ENCODE measurements at places on chromosomes 2 and 18.

DNA sequence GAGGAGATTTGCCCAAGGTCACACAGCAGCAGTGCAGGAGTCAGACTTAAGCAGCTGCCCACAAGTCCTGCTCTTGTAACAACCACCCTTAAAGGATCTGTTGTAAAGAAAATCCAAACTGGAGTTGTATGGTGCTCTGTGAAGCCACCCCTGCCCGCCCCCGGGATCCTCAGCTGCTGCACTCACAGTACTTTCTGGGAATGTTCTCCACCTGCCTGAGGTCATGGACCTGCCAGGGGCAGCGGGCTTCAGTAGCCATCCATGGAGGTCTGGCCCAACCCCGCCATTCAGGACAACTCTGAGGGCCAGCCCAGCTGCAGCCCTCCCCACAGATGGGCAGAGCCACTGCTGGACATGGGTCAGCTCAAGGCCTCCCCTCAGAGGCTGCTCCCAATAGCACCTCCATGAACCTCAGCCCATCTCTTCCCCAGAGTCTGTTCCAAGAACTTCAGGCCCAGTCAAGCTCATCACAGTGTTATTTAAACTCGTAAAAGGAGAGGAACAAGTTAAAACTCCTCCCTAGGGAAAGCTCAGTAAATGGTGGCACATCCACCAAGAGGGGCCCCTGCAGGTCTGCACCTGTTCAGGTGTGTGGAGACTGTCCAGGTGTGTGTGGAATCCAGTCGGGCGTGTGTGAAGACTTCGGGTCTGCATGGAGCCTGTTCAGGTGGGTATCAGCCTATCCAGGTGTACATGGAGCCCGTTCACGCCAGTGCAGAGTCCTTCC, 39.4 kb upstream of the GPC1 start:
- H3K4me1 ChIP-seq = peaks cover 9% of the 10 kb centered on the region
- no peaks in the 10 kb centered on the region for H3K27me3 ChIP-seq
- H3K36me3 ChIP-seq = no peaks in the 10 kb centered on the region
- H3K4me3 ChIP-seq = no peak overlapping the region

DNA sequence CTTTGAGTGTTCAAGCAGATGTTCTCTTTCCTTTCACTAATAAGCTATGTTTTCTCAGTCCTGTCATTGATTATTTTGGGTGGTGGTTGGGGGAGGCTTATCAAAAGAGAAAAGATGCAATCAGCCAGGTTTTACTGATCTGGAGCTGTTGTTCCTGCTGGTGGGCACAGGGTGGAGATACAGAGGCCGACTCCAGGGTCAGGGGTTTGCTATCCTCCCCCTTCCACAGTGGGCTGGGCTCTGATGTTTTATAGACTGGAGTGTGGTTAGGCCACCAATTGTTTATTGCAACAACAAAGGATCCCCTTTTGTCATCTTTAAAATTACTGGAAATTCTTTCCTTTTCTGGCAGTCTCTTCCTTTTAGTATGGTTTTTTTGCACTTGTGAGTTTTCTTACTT, 120.5 kb downstream of the TANC1 start:
- no peaks in the 10 kb centered on the region for H3K36me3 ChIP-seq
- no peak overlapping the region for H3K27ac ChIP-seq
- H3K4me1 ChIP-seq = peaks cover 19% of the 10 kb centered on the region
- no peak for DNase-seq
- H3K4me3 ChIP-seq = no peak overlapping the region

DNA sequence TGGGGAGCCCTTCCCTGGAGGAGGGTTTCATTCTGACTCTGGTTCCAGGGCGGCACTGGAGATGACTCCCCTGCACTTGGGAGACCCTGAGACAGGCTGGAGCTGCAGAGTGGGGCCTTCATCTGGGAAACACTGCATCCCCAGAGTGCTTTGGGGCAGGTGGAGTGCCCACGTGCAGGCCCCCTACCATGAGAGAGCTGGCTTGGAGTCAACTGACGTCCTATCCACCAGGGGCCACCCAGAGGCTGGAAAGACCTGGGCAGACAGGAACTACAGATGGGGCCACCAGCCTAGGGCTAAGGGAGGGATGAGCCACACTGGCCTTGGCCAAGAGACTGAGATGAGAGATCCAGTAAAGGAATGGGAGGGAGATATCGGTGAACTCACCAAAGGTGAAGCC, 153.8 kb downstream of the ASB1 start:
- H3K27me3 ChIP-seq = peaks cover 2% of the 10 kb centered on the region
- no peaks in the 10 kb centered on the region for H3K4me1 ChIP-seq
- no peaks in the 10 kb centered on the region for H3K36me3 ChIP-seq
- DNase-seq = no peak
- H3K4me3 ChIP-seq = no peak overlapping the region
- H3K27ac ChIP-seq = no peak overlapping the region

- H3K27ac ChIP-seq = no peak overlapping the region
- H3K4me3 ChIP-seq = no peak overlapping the region
- peaks cover 2% of the 10 kb centered on the region for H3K27me3 ChIP-seq
- DNase-seq = no peak
- H3K4me1 ChIP-seq = no peaks in the 10 kb centered on the region
These were observed 119.9 kb upstream of the NDUFV2 start for GRCh38 chr18:8982416-8983183.

- H3K4me1 ChIP-seq = peaks cover 2% of the 10 kb centered on the region
- H3K27ac ChIP-seq = no peak overlapping the region
- no peak for DNase-seq
- H3K36me3 ChIP-seq = peaks cover 42% of the 10 kb centered on the region
- no peaks in the 10 kb centered on the region for H3K27me3 ChIP-seq
- H3K4me3 ChIP-seq = no peak overlapping the region
These were observed 34.6 kb downstream of the PREPL start for GRCh38 chr2:44326548-44327264.

- H3K27ac ChIP-seq = no peak overlapping the region
- no peaks in the 10 kb centered on the region for H3K4me1 ChIP-seq
- no peaks in the 10 kb centered on the region for H3K27me3 ChIP-seq
- DNase-seq = no peak
- no peaks in the 10 kb centered on the region for H3K36me3 ChIP-seq
These were observed 382.1 kb downstream of the OSR1 start for GRCh38 chr2:18976168-18976961.

GRCh38 chr18:24089076-24089475, 49.8 kb upstream of the CABYR start:
- DNase-seq = no peak
- H3K4me3 ChIP-seq = no peak overlapping the region
- H3K4me1 ChIP-seq = peaks cover 6% of the 10 kb centered on the region
- H3K27ac ChIP-seq = no peak overlapping the region
- H3K36me3 ChIP-seq = peaks cover 49% of the 10 kb centered on the region

GRCh38 chr2:152930501-152930900, 212.1 kb downstream of the ARL6IP6 start:
- no peak overlapping the region for H3K4me3 ChIP-seq
- H3K27ac ChIP-seq = no peak overlapping the region
- no peaks in the 10 kb centered on the region for H3K27me3 ChIP-seq
- H3K36me3 ChIP-seq = no peaks in the 10 kb centered on the region
- H3K4me1 ChIP-seq = no peaks in the 10 kb centered on the region

- H3K27me3 ChIP-seq = no peaks in the 10 kb centered on the region
- no peak overlapping the region for H3K4me3 ChIP-seq
- no peaks in the 10 kb centered on the region for H3K36me3 ChIP-seq
- no peak overlapping the region for H3K27ac ChIP-seq
- DNase-seq = no peak
- no peaks in the 10 kb centered on the region for H3K4me1 ChIP-seq
These were observed 65.9 kb downstream of the SOCS6 start for GRCh38 chr18:70354771-70355170.

GRCh38 chr2:196268025-196268424, 96.6 kb upstream of the STK17B start:
- no peaks in the 10 kb centered on the region for H3K36me3 ChIP-seq
- H3K4me3 ChIP-seq = peak overlapping the region; percentile 75
- peak overlapping the region; percentile 75 for H3K27ac ChIP-seq
- H3K27me3 ChIP-seq = no peaks in the 10 kb centered on the region
- DNase-seq = no peak
- H3K4me1 ChIP-seq = peaks cover 48% of the 10 kb centered on the region

DNA sequence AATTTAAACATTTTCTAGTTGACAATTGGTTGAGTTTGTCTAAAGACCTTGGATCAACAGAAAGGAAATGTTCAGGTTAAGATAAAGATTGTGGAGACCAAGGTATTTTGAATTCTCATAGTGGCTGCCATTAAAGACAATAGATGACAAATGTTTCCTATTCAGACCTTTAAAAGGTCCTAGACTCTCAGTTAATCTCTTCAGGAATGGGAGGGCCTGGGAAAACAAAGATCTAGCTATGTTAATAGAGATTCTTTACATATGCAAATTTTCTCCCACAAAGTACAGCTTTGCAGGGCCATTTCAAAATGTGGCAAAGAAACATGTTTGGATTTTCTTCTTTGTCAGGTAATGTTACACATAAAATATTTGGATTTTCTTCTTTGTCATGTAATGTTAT, 403.9 kb downstream of the SPAG16 start:
- H3K4me1 ChIP-seq = no peaks in the 10 kb centered on the region
- no peak overlapping the region for H3K4me3 ChIP-seq
- no peaks in the 10 kb centered on the region for H3K36me3 ChIP-seq
- DNase-seq = no peak

- H3K27ac ChIP-seq = no peak overlapping the region
- no peaks in the 10 kb centered on the region for H3K36me3 ChIP-seq
- no peak for DNase-seq
- H3K27me3 ChIP-seq = no peaks in the 10 kb centered on the region
These were observed 111.6 kb upstream of the GCFC2 start for GRCh38 chr2:75822336-75822735.

DNA sequence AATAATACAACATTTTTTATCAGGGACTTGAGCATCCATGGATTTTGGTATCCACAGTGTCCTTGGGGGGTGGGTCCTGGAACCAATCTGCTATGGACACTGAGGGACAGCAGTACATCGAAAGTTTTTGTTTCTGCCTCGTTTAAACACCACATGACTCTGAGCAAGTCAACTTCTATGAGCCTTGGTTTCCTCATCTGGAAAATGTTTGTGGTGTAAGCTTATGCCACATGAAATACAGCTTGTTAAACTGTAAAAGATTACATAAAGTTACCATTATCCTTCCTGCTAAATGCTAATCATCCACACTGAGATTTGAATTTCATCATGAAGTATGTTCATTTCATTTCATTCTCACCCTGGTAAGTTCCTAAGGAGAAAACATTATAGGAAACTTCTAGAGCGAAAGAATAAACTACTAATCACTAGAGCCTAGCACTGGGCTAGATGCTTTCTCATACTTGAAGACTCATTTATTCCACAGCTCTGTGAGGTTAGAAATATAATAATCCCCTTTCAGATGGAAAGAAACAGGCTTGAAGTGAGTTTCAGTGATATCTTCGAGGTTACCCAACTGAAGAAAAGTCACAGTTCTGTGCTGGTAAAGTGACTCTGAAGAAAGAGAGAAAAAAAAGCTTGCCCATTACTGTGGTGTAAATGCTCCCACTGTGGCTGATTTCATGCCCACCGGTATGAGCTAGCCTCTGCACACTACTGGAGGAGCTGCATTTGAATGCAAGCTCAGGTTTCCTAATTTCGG, 29.2 kb downstream of the MCFD2 start:
- no peak overlapping the region for H3K4me3 ChIP-seq
- peaks cover 30% of the 10 kb centered on the region for H3K27me3 ChIP-seq
- no peak for DNase-seq
- no peak overlapping the region for H3K27ac ChIP-seq
- no peaks in the 10 kb centered on the region for H3K36me3 ChIP-seq

DNA sequence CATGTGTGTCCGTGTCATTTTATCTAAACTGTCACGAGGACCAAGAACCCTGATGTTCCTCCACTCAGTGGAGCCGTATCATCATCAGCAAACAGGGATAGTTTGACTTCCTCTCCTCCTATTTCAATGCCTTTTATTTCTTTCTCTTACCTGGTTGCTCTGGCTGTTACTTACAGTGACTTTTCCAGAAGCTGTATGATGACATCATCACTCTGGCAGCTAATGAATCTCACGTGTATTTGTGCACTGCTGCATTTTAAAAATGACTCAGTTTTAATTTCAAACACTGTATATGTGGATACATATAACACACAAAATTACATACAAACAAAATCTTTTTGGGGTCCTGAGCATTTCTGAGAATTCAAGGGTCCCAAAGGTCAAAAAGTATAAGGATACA, 481.4 kb downstream of the CDH2 start:
- H3K4me1 ChIP-seq = no peaks in the 10 kb centered on the region
- no peaks in the 10 kb centered on the region for H3K36me3 ChIP-seq
- no peaks in the 10 kb centered on the region for H3K27me3 ChIP-seq
- no peak for DNase-seq

- no peaks in the 10 kb centered on the region for H3K27me3 ChIP-seq
- H3K4me1 ChIP-seq = peaks cover 8% of the 10 kb centered on the region
- peaks cover 23% of the 10 kb centered on the region for H3K36me3 ChIP-seq
- no peak overlapping the region for H3K27ac ChIP-seq
These were observed 32.1 kb downstream of the MBD2 start for GRCh38 chr18:54192415-54192814.

- no peak for DNase-seq
- no peaks in the 10 kb centered on the region for H3K4me1 ChIP-seq
- no peak overlapping the region for H3K27ac ChIP-seq
- H3K4me3 ChIP-seq = no peak overlapping the region
These were observed 124.4 kb downstream of the ASB1 start for GRCh38 chr2:238551091-238551490.

DNA sequence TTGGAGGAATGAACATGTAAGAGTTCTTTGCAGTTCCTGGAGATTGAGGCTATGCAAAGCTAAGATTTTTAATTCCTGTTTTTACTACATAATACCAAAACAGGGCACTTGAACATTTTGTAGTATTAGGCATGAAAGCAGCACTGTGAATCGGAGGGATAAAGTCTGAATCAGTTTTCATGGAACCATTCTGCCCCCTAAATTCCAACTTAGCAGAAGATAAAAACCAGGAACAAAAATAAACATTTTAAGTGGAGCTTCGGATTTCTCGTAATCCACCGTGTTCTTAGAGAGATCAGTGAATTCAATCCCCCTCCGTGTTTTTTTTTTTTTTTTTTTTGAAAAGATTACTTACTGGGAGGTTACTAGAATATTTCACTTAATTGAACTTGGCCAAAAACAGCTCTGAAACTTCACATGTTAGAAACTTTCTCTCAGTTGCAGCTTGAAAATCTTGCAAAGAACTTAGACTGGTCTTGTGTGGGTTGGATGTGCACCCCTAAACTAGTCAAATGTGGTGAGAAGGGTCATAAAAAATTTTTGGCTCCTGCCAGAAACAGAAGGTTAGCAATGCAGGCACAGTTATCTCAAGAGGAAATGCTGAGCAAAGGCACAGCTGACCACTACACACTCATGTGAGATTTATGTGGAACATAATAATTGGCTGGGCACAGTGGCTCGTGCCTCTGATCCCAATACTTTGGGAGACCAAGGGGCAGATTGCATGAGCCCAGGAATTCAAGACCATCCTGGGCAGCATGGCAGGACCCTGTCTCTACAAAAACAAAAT, 145.4 kb upstream of the RNF152 start:
- H3K36me3 ChIP-seq = no peaks in the 10 kb centered on the region
- no peak overlapping the region for H3K4me3 ChIP-seq
- peaks cover 17% of the 10 kb centered on the region for H3K4me1 ChIP-seq

DNA sequence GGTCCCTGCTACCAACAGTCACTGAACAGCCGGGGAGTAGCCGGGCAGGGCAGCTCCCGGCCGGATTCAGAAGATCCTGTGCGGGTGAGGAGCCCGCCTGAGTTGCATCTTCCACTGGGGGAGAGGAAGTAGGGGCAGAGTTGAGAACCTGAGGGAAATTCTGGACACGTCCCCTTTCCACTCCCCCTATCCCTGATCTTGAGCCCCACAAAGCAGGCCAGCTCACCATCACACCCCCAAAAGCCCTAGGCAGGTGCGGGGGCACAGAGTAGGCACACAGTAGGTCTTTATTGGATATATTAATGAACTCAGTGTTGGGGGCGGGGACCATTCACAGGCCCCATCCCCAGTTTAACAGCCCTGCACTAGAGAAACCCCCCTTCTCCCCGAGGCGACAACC, 81.9 kb upstream of the UXS1 start:
- H3K4me3 ChIP-seq = no peak overlapping the region
- H3K27ac ChIP-seq = no peak overlapping the region
- no peaks in the 10 kb centered on the region for H3K36me3 ChIP-seq
- no peak for DNase-seq
